ENCODE measurements at places on chromosomes 12 and 14.
A peak's percentile ranks its signal among the peaks of the same experiment; 100 is the strongest.

DNA sequence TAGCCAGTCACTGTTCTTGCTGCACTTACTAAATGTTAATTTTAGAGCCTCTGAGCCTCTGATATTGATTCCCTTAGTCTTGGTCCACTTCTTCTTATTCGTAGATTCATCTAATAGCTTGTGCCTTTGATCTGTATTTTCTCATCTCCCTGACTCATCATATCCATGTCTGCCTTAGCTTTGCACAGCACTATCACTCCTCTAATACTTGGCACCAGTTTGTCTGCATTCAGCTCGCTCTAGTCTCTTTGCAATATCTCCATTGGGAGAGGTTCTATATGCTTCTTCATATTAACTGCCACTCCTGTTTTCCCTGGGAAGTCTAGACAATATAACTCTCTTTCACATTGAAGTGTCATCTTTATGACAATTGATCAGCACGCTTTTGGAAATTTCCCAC, 68.5 kb upstream of the CSRP2 start:
- no peak for DNase-seq

- no peak for DNase-seq
Observed at GRCh38 chr14:34043627-34044372, 92.9 kb upstream of the EGLN3 start.

GRCh38 chr12:57631566-57632072, 1.4 kb downstream of the B4GALNT1 start:
- DNase-seq: no peak

DNA sequence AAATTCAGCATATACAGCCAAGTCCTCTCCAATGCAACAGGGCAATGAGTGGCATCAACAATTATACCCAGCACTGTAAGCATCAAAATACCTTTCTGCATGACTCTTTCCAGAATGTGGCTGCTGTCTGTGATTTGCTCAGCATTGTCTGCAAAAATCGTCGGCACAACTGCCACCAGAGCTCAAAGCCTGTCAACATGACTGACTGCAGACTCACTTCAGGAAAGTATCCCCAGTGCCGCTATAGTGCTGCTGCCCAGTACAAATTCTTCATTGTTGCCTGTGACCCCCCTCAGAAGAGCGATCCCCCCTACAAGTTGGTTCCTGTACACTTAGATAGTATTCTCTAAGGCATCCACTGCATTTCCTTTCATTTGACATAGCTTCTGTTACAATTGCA, 735 bp downstream of the RNASE6 start:
- DNase-seq: no peak

DNA sequence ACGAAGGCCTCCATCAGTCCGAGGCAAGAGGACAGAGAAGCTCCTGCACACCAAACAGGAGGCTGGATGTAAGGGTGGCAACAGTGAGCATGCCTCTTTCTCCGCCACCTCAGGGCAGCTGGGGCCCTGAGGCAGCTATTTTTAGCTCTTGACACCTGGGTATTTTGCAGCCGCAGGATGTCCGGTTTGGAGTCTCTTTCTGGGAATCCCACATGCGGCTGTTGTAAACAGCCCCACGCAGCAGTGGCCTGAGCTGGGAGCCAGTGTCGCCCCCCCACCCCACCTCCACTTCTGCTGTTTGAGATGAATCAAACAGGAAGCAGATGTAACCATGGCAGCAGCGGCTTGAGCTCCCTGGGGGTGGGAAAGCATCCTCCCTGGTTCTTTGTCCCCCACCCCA, 11.7 kb downstream of the HDAC7 start:
- DNase-seq: peak; percentile 69

DNA sequence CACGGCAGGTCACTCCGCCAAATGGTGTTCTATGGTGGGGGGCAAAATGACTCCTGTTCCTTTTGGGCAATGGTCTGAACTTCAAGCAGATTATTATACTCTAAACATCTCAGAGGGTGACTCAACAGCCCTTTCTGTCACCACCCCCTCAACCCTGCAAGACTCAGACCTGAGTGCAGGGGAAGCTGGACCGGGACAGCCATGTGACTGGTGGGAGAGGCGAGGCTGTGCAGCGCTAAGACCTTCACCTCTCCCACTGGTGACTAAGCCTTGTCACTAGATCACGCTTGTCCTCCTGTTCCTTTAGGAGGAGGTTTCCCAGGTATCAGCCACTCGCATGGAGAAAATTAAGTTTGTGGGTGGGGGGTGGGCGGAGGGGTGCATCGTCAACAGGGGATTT, 67.1 kb upstream of the CCND2 start:
- no peak for DNase-seq

DNA sequence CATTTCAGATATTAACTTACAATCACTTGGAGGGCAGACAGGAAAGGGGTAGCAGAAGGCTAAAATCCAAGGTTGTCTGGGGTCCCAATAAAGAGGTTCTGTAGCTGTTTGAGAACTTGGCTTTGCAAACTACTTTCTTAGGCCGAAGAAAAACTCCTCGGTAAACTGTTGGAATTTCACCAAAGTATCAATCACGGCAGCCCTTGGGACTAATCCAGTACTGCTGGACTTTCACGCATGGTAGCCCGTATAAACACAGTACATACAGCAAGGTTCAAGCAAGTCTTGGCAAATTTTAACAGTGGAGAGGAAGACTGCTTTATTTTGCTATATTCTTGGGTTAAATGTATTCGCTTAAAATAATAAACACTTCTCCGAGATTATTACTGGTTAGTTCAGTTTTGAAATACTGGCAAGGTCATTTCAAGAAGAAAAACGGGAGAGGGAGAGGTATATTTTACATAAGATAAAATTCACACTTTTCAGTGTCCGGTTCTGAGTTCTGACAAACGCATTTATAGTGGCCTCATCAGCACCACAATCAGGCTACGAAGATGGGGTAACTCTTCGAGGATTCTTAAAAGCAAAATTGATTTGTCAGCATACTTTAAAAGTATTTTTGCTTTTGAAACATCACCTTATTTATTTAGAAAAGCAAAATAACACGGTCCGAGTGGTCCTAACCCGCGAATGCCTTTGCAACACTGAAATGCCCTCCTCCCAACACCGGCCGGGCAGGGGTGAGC, 1.3 kb downstream of the SETD3 start:
- DNase-seq: no peak

DNA sequence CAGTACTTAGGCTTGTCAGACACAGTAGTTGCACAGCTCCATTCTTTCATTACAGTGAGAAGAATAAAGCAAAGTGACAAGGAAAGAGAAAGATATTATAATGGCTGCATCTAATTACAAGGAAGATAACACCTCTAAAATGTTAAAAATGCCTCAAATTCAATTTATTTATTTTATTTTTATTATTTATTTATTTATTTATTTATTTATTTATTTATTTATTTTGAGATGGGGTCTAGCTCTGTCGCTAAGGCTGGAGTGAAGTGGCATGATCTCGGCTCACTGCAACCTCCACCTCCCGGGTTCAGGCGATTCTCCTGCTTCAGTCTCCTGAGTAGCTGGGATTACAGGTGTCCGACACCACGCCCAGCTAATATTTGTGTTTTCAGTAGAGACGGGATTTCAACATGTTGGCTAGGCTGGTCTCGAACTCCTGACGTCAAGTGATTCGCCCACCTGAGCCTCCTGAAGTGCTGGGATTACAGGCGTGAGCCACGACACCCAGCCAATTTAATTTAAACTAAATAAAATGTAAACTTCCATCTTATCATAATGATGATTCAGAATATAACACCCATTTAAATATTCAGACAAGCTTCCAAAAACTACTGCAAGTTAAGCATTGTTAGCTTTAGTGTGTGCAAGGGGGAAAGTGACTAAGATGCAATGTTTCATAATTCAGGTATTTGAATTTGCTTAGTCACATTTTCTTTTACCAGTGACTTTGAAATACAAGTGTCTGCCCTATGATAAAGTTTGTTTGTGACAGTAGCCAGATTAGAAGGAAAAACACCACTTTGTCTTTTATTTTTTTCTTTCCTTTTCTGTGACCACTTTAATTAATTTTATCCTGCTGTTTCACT, 2.4 kb upstream of the CFAP54 start:
- no peak for DNase-seq

DNA sequence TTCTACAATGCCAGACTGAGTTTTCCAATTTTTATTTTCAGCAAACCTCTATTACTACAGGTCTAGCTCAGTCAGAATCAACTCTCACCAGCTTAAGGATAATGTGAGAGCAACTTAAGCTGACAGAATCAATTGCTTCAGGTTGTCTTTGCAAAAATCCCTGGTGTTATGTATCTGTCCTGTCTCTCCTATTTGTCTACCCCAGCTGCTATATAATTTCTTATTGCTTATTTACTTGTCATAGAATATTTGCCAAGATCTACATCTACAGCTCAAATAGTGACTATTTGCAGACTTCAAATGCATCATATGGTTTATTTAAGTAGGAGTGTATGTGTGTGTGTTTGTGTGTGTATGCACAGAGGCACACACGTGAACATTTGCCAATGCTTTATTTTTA, 54.1 kb downstream of the FOXG1 start:
- no peak for DNase-seq

DNA sequence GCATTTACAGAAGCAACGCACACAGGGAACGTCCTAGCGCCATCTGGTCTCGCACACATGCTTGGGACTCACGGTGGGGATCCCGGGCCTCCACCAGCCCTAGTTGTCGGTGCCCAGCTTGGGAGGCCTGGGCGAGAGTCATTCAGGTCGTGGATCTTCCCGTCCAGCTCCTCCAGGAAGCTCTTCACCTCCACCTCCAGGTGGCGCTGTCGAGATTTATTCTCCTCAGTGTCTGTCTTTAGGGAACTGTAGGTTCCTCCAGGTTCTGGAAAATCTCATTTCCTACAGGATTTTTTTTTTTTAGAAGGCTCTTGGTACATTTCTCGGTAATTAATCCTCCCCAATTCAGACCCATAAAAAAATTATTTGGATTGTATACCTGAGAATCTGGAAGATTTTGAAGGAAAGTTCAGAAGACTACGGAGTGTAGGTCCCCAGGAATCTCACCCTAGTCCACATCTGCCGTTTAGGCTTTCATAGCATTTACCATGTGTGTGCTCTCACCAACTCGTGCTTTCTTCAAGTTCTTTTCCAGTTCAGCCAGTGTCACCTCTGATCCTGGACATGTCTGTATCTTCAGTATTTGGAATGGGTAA, 910.0 kb downstream of the TMEM121 start:
- peak; percentile 29 for DNase-seq

GRCh38 chr14:91138511-91139359, 24.9 kb downstream of the DGLUCY start:
- peak; percentile 25 for DNase-seq

DNA sequence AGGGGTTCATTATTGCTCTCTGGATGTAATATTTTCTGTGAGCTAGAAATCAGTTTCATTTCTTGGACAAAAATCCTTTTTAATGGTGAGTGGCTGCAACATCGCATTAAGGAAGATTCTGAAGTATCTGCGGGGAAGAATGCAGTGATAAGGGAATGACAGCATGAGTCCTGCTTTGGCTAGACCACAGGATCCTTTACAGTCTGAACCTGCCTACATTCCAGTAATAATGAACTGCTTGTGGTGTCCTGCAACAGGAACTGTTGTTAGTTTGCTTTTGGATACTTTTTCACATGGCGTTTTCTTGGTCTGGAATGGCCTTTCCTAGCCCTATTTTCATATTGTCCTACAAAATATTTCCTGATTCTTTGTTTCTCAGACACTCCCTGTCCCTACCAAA, 15.7 kb downstream of the MDM2 start:
- no peak for DNase-seq

DNA sequence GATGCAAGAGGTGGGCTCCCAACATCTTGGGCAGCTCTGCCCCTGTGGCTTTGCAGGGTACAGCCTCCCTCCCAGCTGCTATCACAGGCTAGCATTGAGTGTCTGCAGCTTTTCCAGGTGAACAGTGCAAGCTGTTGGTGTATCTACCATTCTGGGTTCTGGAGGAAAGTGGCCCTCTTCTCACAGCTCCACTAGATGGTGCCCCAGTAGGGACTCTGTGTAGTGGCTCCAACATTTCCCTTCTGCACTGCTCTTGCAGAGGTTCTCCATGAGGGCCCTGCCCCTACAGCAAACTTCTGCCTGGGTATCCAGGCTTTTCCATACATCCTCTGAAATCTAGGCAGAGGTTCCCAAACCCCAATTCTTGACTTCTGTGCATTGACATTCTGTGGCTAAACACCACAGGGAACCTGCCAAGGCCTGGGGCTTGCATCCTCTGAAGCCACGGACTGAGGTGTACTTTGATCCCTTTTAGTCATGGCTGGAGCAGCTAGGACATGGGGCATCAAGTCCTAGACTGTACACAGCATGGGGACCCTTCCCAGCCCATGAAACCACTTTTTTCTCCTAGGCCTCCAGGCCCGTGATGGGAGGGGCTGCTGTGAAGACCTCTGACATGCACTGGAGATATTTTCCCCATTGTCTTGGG, 24.0 kb upstream of the SLC38A1 start:
- DNase-seq: no peak

DNA sequence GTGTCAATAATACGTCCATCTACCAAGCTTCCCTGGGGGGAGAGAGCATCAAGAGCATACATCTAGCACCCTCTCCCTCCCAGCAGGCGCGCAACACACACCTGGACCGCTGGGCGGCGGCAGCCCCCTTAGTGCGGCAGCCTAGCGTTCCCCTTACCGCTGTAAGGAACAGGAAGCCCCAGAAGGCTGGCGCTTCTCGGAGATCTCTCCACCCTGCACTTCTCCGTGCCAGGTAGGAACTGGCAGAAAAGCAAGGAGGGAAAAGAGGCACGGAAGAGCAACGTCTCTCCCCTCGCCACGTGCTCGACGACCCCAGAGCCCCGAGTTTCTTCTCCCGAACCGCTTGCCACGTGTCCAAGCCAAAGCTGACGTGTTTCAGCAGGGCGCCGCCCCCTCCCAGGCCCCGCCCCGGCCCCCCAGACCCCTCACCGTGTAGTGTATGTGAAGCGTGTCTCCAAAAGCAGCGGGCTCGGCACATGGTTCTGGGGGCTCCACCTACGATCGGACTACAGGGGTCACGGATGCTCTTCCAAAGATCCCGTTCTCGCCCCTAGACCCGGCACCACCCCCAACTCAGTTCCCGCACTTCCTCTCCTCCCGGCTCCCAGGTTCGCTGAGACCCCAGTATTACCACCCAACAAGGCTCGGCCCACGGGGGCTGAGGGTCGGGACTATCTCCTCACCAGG, 532 bp downstream of the FKBP11 start:
- DNase-seq: peak; percentile 72

DNA sequence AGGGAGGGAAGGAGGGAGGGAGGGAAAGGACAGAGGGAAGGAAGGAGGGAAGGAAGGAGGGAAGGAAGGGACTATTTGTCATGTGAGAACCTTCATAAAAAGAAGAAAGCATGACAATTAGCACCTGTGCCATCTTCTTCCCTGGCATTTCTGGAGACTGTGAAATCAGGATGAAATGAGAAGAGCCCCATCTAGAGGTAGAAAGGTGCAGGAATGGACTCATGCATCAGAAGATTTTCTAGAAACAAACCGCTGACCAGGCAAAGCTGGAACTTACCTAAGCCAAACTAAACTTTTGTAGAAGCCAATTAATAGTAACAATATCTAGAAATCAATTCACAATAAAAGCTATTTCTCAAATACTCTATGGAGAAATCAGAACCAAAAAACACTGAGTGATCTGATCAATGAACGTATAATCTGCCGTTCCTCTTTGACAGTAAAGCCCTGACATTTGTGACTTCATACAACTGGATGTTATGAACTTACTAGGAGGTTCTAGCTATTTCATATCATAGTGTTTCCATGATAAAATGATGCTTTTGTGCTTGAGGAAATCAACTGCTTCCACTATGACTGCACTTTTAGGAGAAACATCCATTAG, 24.4 kb upstream of the CRACR2A start:
- DNase-seq: peak; percentile 6

GRCh38 chr12:64053117-64053516, 169.0 kb downstream of the KICS2 start:
- no peak for DNase-seq

- no peak for DNase-seq
Observed at GRCh38 chr12:60279221-60279620, 683.4 kb downstream of the SLC16A7 start.

GRCh38 chr14:61380984-61381383, 59.6 kb downstream of the PRKCH start:
- DNase-seq: no peak
